ENCODE measurements at places on chromosomes 5 and 9. TPM values are rescaled to one million over a fixed set of nuclear protein-coding genes. Genes with fewer than 3 reads are reported as not detected.

The PAEP gene
- total RNA-seq, result not detected

The TRIM23 gene
- total RNA-seq, result 30.0 TPM

The NSA2 gene
- total RNA-seq, result 142 TPM

The MLANA gene
- total RNA-seq, result not detected

The PCDHGB7 gene
- not detected for total RNA-seq

The PCDHB10 gene
- total RNA-seq, result not detected

The SMIM15 gene
- 24.8 TPM for total RNA-seq

Measured in CD8-positive, alpha-beta T cell (primary cell).